Tibial artery (tissue), 4 donors: ENCODE measurements at places on chromosomes 2 and 18.

DNA sequence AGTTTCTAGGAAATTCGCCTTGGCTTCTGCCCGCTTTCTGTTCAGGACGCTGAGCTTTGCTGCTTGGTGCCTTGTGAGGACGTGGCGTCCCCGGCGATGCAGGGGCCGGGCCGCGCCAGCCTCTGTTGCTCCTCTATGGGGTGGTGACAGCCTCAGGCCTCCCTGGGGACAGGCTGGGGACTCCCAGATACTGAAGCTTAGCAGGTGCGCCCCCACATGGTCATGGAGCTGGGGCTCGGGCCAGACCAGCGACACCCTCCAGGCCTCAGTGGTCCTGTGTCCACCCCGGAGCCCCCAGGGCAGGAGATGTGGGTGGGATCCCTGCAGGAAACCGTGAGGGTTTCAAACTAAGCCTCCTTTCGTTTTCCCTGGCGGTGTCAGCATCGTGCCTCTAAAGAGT lies 29.2 kb downstream of the KCNG2 start:
- DNase-seq = no peak
- H3K4me3 ChIP-seq = no peak overlapping the region
- no peaks in the 10 kb centered on the region for H3K27me3 ChIP-seq

DNA sequence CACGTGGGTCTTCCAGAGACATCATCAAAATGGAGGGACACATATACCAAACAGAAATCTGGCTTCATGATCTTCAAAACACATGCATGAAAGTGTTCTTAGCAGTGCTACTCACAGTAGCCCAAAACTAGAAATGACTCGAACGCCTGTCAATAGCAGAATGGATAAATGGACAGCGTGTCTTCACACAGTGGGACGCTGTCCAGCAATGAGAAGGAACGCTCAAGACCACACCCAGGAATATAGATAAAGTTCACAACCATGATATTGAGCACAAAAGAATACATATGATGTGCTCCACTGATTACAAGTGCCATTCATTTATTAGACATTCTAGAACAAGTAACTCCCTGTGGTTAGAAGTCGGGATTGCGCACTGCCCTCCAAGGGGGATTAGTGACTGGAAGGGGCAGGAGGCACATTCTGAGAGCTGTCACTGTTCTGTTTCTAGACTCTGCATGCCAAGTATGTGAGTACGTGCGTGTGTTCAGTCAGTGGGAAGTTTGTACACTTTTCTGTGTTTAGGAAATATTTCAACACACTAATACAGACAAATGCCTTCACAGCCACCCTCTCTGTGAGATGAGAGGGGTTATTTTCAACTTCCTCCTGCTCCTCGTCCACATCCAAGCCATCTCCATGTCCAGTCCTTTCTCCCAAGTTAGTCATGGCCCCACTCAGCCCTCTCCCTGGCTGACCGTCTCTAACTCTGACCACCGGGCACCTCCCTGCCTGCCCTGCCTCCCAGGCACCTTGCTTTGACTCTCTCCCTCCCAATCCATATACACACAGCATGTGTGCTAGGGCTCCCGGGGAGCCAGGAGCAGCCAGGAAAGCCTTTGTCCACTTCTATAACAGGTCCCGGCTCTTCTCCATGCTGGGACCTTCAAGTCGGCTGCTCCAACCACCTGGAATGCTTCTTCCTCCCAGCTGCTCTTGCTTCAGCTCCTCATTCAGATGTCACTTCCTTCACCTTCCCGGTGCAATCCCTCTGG lies 26.9 kb upstream of the TNS1 start:
- no peaks in the 10 kb centered on the region for H3K4me1 ChIP-seq
- H3K36me3 ChIP-seq = no peaks in the 10 kb centered on the region
- no peak overlapping the region for H3K4me3 ChIP-seq

- no peaks in the 10 kb centered on the region for H3K4me1 ChIP-seq
- no peak for DNase-seq
- no peaks in the 10 kb centered on the region for H3K27me3 ChIP-seq
- H3K27ac ChIP-seq = no peak overlapping the region
- H3K36me3 ChIP-seq = no peaks in the 10 kb centered on the region
Measured at GRCh38 chr2:12694990-12695774, 21.6 kb upstream of the TRIB2 start.

DNA sequence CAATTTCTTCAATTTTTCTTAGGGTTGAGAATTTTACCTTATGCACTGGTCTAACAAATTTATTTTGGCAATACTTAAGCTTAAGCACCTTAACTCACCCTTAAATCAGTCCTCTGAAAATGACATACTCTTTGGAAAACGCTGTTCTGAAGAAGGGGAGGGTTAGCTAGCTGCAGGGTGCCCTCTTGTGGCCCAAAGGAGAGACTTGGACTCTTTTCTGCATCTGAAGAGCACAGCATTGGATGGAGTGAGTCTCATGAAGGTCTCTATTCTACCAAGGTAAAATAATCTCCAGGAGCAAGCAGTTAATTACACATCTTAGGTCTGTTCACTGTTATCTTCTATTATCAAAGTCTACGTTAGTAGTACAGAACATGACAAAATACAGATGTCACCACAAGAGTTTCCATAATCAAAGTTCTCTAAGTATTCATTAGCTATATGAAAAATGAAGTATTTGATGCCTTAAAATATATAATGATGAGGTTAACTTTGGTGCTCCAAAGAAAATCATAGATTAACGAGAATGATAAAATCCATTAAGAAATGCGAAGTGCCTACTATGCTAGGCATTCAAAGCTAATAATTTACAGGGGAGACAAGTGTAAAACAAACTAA lies 24.4 kb downstream of the PUM2 start:
- H3K4me3 ChIP-seq = no peak overlapping the region
- H3K36me3 ChIP-seq = peaks cover 4% of the 10 kb centered on the region
- no peak overlapping the region for H3K27ac ChIP-seq
- H3K4me1 ChIP-seq = no peaks in the 10 kb centered on the region

GRCh38 chr18:43627848-43628530 lies 350.7 kb upstream of the SYT4 start:
- no peak for DNase-seq
- no peak overlapping the region for H3K4me3 ChIP-seq
- no peaks in the 10 kb centered on the region for H3K27me3 ChIP-seq

- H3K4me3 ChIP-seq = no peak overlapping the region
- no peaks in the 10 kb centered on the region for H3K27me3 ChIP-seq
- no peaks in the 10 kb centered on the region for H3K36me3 ChIP-seq
- no peak overlapping the region for H3K27ac ChIP-seq
- no peaks in the 10 kb centered on the region for H3K4me1 ChIP-seq
Measured at GRCh38 chr2:152861349-152861942, 143.0 kb downstream of the ARL6IP6 start.

GRCh38 chr18:21686282-21687105 lies 18.1 kb downstream of the ABHD3 start:
- no peak overlapping the region for H3K27ac ChIP-seq
- H3K4me1 ChIP-seq = no peaks in the 10 kb centered on the region
- H3K36me3 ChIP-seq = peaks cover 16% of the 10 kb centered on the region
- no peak overlapping the region for H3K4me3 ChIP-seq
- DNase-seq = no peak

DNA sequence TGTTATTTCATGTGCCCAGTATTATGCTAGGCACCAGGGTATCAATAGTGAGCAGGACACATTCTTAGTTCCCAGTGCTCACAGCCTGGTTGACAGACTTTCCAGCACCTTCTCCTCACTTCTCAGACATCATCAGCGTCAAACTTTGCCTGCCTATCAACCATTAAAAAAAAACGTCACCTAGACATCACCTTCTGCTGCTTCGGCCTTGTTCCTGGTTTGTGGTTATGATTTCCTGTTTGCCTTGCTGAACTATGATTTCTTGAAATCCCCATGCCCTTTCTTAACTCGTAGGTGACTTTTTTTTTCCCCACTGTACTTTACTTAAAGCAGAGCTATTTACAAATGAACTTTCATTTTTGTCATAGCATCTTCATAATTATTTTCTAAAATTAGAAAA lies 60.4 kb upstream of the NABP1 start:
- H3K36me3 ChIP-seq = no peaks in the 10 kb centered on the region
- no peaks in the 10 kb centered on the region for H3K27me3 ChIP-seq
- H3K4me1 ChIP-seq = peaks cover 4% of the 10 kb centered on the region
- DNase-seq = no peak

DNA sequence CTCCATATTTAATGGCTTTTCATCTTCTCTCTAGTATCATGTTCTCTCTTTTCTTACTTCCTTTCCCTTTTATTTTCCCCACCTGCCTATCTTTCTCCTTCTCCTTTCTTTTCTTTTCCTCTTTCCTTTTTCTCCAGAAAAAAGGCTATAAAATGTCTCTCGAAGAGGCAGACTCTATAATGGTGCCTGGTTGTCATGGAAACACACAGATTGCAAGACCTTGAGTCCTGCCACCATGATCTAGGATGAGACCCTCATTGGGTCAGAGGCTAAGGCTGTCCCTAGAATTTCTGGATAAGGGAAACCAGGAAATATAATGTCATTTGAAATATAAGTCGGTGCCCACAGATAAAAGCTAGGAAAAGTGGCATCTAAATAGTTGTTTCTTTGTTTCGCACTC lies 36.5 kb upstream of the LHCGR start:
- no peak overlapping the region for H3K27ac ChIP-seq
- no peaks in the 10 kb centered on the region for H3K4me1 ChIP-seq
- DNase-seq = no peak
- H3K4me3 ChIP-seq = no peak overlapping the region

DNA sequence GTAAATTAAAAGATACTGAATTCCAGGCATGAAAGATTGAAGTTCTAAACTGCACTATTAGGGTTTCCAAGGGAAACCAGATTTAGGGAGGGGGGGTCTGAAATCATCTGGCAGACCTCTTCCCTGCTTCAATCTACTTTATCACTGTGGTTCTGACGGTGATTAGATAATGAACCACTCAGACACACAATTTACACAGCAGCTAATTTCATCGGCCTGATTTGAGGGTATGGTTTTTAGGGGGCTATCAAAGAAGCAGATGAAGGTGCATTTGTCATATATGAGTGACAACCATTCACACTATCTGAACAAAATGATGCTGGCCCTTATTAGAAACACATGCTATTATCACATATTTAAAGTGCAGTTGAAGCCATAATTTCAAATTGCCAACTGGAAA lies 106.0 kb downstream of the OLA1 start:
- DNase-seq = no peak
- H3K27me3 ChIP-seq = no peaks in the 10 kb centered on the region
- H3K27ac ChIP-seq = no peak overlapping the region
- H3K4me1 ChIP-seq = no peaks in the 10 kb centered on the region
- peaks cover 6% of the 10 kb centered on the region for H3K36me3 ChIP-seq
- H3K4me3 ChIP-seq = no peak overlapping the region

DNA sequence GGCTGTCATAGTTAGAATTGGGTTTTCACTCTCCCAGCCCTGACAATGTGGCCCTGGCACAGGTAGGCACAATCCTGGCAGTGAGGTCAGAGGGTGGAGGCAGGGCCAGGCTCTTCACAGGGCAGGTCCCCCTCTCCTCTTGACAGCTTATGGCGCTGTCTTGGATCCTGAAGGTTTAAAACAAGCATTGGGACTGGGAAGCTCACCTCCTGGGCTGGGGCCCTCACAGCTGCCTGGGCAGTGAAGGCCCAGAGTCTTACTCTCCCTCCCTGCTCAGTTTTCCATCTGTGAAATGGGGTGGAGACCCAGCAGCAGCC lies 23.3 kb downstream of the LBH start:
- H3K27ac ChIP-seq = peak overlapping the region; percentile 60
- H3K4me3 ChIP-seq = no peak overlapping the region
- DNase-seq = no peak
- H3K36me3 ChIP-seq = peaks cover 38% of the 10 kb centered on the region
- H3K4me1 ChIP-seq = peaks cover 66% of the 10 kb centered on the region
- no peaks in the 10 kb centered on the region for H3K27me3 ChIP-seq

GRCh38 chr18:79772108-79772864 lies 25.5 kb upstream of the KCNG2 start:
- no peak for DNase-seq
- no peaks in the 10 kb centered on the region for H3K4me1 ChIP-seq
- no peak overlapping the region for H3K4me3 ChIP-seq
- H3K27me3 ChIP-seq = peaks cover 51% of the 10 kb centered on the region

DNA sequence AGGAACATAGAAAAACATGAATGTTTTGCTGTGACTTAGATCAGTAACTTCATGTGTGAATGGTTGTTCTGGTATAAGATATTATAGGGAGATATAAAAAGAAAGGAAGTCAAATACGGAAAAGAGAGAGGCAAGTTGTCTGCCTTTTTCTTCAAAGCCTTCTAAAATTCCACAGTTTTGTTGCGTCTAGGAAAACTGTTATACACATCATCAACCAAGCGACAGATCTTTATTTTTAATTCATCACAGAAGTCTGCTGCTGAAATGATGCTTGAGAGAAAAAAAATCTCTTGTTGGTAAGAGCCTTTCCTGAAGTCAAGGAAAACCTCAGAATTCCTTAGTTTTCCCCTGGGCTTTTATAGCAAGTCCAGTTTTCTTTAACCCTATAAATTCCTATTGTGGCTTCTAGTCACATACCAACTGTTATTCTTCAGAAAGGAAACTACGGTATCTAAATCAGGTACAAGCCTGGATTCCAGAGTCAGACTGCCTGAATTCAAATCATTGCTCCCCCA lies 36.3 kb upstream of the TANC1 start:
- no peak overlapping the region for H3K27ac ChIP-seq
- H3K4me3 ChIP-seq = no peak overlapping the region
- no peaks in the 10 kb centered on the region for H3K36me3 ChIP-seq

- no peak overlapping the region for H3K4me3 ChIP-seq
- no peak overlapping the region for H3K27ac ChIP-seq
- no peaks in the 10 kb centered on the region for H3K27me3 ChIP-seq
- no peak for DNase-seq
- H3K36me3 ChIP-seq = no peaks in the 10 kb centered on the region
- peaks cover 7% of the 10 kb centered on the region for H3K4me1 ChIP-seq
Measured at GRCh38 chr2:219744600-219744999, 117.2 kb downstream of the SLC4A3 start.

DNA sequence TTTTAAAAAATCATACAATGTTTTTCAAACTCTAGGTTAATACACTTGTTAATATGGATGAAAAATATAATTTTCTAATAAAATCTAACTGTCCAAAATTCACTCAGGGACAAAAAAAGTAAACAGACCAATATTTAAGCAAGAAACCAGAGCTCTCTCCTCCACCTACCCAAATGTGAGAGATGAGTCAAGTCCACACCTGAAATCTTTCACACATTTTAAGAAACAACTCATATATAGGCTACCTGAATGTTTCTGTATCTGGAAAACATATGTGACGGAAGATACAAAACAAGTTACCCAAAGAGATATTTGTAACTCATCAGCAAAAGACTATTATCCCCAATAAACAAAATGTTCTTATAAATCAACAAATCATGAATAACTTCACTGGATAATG lies 20.2 kb downstream of the ZNF516 start:
- peaks cover 9% of the 10 kb centered on the region for H3K4me1 ChIP-seq
- no peak overlapping the region for H3K4me3 ChIP-seq
- H3K36me3 ChIP-seq = no peaks in the 10 kb centered on the region
- peaks cover 17% of the 10 kb centered on the region for H3K27me3 ChIP-seq
- no peak for DNase-seq

DNA sequence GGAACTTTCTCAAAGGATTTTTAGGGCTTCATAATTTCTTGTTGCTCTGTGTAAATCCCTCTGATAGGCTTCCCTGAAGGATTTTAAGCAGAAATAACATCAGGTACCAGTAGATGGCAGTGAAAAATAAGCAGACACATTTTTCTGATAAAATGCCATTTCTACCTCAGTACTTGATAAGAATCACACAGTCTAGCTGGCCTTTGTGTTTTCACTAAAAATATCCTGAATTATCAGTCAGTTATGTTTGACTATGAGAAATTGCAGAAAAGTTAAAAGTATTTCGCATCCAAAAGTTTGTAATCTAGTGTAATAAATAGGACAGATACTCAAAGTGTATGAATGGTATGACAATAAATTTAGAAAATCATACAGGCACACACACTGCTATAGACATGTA lies 68.7 kb downstream of the DNAJC10 start:
- no peaks in the 10 kb centered on the region for H3K4me1 ChIP-seq
- DNase-seq = no peak
- no peak overlapping the region for H3K27ac ChIP-seq
- no peaks in the 10 kb centered on the region for H3K27me3 ChIP-seq
